ENCODE measurements at places on chromosomes 1 and 21. TPM values are rescaled to one million over a fixed set of nuclear protein-coding genes. Genes with fewer than 3 reads are reported as not detected.

DNA sequence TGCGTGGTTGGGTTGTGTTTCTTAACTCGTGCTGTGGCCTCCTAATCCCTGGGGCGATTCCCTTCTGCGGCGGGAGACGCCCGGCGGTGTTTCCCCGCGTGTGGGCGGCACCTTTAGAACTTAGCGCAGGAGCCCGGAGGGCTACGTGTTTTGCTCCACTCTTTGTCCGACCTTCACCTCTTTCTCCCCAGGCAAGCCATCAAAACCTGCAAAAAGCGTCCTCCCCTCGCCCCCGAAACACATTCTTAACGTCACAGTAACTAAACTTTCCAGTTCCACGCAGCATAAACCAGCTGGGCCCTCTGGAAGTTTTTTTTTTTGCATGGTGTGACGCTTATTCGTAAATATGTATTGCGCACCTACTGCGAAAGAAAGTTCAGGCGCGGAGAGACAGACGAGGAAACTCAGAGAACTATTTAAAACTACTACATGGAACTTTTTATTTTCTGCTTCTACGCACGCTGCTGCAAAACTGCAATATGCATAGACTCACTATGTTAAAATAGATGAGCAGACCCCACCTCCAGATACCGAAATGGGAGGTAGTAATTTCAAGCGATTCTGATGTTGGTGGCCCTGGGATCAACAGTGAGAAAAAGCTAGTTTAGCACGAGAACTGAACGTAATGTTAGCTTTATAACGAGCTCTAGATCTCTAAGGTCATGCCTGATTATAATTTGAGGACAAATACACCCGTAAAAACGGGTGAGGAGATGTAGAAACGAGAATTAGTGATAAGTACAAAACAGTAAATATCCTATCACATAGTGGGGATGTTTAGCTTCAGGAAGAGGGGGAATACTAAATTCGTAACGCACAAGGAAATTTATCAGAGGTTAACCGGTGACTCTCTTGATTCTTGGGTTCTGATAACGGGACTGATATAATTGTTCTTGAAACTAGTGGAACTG is 920 bp downstream of the MTR start:
- peak; percentile 68 for DNase-seq
- H3K27ac ChIP-seq: peak overlapping the region; percentile 99
- H3K27me3 ChIP-seq: peaks cover 9% of the 10 kb centered on the region
- peaks cover 3% of the 10 kb centered on the region for H3K36me3 ChIP-seq
- peak overlapping the region; percentile 97 for H3K4me3 ChIP-seq

GRCh38 chr1:8015809-8016165 is 10.3 kb downstream of the ERRFI1 start:
- DNase-seq: no peak
- no peak overlapping the region for H3K27ac ChIP-seq
- H3K4me3 ChIP-seq: no peak overlapping the region
- peaks cover 31% of the 10 kb centered on the region for H3K27me3 ChIP-seq
- peaks cover 4% of the 10 kb centered on the region for H3K36me3 ChIP-seq

- no peak for DNase-seq
- peaks cover 2% of the 10 kb centered on the region for H3K36me3 ChIP-seq
- H3K27me3 ChIP-seq: peaks cover 19% of the 10 kb centered on the region
- H3K4me3 ChIP-seq: no peak overlapping the region
- H3K27ac ChIP-seq: no peak overlapping the region
- H3K4me1 ChIP-seq: peaks cover 4% of the 10 kb centered on the region
Measured at GRCh38 chr1:84700070-84700469, 9.8 kb upstream of the SSX2IP start.

The IGSF9 gene
- 0.07 TPM for total RNA-seq

DNA sequence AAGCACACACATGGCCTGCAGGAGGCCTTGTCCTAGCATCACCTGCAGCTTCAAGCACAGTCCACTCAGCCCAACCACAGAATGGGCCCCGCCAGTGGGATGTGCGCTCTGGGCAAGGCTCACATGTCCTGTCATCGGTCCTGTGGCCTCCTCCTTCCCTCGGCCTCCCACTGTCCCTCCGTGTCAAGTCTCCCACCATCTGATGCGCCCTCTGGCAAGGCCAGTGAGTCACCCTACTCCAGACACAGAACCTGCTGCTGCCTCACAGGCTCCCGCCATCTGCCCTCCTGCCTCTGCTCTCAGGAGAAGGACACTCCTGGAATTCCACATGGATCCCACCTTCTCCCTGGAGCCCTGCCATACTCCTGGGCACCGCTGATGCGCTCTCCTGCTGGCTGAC is 14.2 kb downstream of the KCNAB2 start:
- H3K36me3 ChIP-seq: peaks cover 2% of the 10 kb centered on the region
- DNase-seq: no peak
- H3K4me1 ChIP-seq: peaks cover 28% of the 10 kb centered on the region
- no peaks in the 10 kb centered on the region for H3K27me3 ChIP-seq
- H3K27ac ChIP-seq: no peak overlapping the region

DNA sequence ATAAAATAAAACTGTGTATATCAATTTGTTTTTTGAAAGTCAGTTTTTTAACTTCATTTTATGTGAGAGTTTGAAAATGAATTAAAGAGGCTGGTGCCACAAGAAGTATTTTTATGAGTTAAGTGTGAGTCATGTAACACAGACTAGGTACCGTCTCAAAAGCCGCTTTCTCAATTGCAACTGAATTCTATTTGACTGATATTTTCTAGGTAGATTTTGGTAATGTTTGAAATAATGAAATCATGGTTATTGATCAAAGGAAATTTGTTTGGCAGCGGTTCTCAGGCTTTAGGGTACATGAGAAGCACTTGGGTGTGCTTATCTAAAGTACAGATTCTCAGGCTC is 4.6 kb downstream of the SNX27 start:
- H3K27me3 ChIP-seq: no peaks in the 10 kb centered on the region
- no peak overlapping the region for H3K27ac ChIP-seq
- peaks cover 38% of the 10 kb centered on the region for H3K4me1 ChIP-seq
- DNase-seq: no peak
- no peak overlapping the region for H3K4me3 ChIP-seq

Data from T-helper 17 cell (primary cell).